ENCODE measurements at places on chromosomes 12 and 14.

- no peak for DNase-seq
Observed at GRCh38 chr12:109433618-109434017, 43.5 kb downstream of the KCTD10 start.

- DNase-seq = no peak
Observed at GRCh38 chr14:104968153-104968527, 10.0 kb downstream of the AHNAK2 start.

DNA sequence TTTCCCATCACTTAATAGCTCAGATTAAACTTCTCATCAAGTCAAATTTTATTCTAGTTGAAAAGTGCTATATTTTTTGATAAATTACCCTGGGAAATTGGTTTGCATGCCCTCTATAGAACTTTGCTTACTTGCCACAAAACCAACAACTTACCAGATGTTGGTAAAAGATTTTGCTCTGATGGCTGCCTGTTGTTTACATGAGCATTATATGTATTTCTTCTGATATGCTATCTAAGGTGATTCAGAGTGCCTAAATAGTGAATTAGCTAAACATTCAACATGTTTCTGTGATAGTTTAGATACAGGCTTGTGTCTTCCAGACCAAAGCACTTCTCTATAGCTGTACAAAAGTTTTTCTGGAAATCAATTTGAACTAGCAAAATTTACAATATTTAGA is 51.0 kb downstream of the PPM1A start:
- no peak for DNase-seq

DNA sequence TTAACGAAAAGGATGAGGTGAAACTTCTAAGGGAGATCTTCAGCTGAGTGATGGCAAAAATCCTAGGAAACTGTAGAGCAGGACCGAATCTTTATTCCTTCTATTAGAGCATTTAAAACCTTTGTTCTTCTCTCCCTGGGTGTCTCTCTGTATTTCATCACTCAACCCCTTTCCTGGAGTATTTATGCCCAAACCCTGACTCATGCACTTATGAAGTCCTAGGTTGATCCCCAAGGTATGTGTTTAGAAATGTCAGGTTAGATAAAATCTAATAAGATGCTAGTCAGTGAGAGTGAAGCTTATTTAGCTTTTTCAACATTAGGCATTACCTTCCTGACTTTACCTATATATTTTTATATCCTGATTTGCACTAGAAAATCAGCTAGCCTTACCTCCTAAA is 239.8 kb upstream of the NPAS3 start:
- DNase-seq = no peak

DNA sequence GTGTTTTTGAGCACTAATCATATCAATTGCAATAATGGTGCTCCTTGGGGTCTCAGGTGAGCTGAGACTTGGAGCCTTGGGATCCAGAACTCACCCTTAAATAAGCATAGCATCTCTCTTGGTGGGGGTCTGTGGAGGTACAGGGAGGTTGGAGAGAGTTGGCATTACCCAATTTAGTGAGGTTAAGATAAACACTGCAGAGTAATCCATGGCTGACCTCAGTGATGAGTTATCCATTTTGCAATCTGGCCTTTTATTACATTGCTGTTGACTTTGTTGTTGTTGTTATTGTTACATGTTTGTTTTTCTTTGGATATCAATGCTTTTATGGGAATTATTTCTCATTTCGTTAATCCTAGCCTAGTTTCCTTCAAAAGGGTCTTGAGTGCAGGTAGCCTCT is 373.3 kb downstream of the NRXN3 start:
- DNase-seq = no peak

- no peak for DNase-seq
Observed at GRCh38 chr14:99262977-99263448, 9.0 kb downstream of the BCL11B start.

Measured in neuronal stem cell (in vitro differentiated cells).